T-helper 22 cell (primary cell): ENCODE measurements at places on chromosomes 6 and 20.
A peak's percentile ranks its signal among the peaks of the same experiment; 100 is the strongest.

DNA sequence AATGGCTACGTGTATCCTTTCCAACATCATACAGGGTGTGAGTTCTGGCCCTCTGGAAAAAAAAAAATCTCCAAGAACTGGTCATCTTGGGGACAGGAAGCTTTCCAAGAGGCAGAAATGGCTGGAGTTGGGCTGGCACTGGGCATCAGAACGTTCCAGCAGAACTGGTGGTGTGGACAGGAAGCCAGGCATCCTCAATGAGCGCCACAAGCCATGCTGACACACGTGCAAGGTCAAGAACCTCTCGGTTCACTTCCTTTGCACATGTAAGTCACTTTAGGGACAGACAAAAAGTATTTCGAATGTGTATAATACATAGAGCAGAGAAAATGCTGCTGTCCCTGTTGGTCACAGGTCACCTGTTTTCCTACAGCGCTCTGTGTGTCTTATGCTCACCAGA, 27.4 kb upstream of the RIN2 start:
- no peak for DNase-seq

- no peak for DNase-seq
Observed at GRCh38 chr20:20373091-20373571, 5.2 kb downstream of the INSM1 start.

- DNase-seq, result no peak
Observed at GRCh38 chr6:20802596-20802995, 268.3 kb downstream of the CDKAL1 start.

DNA sequence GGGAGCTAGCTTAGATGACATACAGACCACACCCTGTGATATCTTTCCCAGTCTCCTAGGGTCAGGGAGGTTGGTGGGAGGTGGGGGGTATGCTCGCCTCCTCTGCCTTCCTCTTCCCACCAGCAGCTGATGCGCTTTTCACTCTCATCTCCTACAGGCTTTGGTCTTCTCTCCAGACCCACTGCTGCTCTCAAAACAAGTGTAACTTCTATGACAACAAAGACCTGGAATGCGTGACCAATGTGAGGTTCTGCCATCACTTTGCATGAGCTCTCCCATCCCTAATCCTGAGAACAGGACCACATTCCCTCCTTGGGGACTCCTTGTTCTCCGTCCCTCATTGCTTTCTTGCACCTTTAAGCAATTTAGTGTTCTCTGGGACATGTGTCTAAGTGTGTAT, 2.7 kb downstream of the CTSA start:
- DNase-seq, result no peak

DNA sequence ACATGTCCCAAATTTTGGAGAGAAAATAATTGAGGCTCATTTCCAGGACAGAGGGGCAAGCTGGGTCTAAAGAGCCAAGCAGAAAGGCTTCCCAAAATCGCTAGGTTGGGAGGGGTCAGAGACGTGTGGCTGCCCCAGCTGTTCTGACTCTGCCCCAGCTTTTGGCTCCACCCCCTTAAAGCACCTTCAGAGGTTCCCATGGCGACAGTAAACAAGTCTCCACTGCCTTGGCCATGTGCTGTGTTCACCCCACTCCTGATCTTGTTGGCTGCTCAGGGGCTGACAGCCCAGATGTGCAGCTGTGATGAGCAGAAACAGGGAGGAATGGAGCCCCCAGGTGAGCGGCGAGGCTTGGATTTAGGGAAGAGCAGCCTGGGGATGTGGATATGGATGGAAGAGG, 72.8 kb upstream of the SPTLC3 start:
- DNase-seq, result no peak

DNA sequence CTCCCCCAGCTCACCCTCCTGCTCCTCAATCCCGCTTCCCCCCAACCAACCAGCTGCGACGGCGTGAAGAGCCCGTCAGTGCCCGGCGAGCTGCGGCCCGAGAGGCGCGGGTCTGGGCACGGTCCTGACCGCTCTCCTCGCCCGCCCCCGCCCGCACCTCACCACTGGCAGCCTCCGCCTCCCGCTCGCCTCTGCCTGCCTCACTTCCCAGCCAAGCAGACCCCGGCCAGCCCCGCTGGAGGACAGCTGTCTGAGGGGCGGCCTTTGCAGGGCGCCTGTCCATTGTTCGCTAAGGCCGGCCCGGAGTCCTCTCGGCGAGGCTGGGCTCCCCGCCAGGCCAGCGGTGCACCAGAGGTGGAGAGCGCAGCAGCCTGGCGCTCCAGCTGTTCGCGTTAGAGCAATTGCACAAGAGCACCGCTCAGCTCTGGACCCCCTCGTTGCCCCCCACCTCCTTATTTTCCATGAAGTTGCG, 1.3 kb downstream of the SOBP start:
- DNase-seq, result no peak

DNA sequence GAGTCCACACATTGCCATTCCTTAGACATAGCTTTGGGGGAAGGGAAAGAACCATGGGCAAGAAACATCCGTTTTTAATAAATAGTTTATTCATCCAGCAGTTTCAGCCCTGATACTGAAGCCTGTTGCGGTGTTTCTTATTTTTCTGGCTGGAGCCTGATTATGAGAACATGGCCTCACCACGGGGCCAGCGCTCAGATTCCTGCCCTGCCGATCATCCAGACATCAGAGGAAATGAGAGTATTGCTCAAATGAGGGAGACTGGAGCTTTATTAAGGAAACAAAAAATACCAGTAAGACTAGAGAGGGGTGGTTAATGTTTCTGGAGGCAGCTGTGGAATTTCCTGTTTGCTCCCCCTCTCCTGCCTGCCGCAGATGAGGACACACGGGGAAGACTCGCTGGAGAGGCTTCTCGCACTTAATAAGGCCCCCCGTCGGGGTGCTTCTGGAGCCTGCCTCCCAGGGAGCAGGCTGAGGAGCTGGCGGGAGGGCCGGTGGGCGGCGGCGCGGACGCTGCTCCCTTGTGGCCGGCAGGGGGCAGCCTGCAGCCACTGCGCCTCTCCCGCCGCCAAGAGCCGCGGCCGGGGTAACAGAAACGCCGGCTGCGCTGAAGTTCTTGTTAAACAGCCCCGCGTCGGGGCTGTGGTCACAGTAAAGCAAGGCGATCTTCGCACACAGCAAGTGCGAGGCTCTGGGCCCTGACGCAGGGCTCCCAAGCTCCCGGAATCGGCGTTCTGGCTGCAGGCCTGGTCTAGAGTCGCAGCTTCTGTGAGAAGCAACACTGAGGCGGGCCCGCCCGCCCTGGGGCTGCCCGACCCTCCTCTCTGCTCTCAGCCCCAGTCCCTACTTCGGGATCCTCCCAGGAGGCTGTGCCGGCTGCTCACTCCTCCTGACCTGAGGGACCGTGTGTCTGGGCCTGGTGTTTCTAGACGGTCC, 17.5 kb downstream of the LEMD2 start:
- DNase-seq, result peak; percentile 14

DNA sequence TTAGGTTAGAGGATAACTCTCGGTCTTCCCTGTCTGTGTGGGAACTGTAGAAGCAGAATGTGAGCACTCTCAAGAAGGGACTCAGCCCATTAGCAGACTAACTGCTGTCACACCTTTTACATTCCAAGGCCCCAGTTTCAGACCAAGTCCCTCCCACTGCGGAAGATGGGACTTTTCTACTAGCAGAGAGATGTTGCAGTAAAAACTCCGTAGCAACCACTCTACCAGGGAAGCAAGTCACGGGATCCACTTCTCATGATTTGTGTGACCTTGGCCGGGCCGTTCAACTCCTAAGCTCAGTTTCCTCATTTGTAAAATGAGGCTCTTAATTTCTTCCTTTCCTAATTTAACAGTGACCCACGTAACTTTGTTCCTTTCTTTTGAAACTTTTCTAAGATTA, 77.1 kb upstream of the SLC4A11 start:
- DNase-seq, result no peak

DNA sequence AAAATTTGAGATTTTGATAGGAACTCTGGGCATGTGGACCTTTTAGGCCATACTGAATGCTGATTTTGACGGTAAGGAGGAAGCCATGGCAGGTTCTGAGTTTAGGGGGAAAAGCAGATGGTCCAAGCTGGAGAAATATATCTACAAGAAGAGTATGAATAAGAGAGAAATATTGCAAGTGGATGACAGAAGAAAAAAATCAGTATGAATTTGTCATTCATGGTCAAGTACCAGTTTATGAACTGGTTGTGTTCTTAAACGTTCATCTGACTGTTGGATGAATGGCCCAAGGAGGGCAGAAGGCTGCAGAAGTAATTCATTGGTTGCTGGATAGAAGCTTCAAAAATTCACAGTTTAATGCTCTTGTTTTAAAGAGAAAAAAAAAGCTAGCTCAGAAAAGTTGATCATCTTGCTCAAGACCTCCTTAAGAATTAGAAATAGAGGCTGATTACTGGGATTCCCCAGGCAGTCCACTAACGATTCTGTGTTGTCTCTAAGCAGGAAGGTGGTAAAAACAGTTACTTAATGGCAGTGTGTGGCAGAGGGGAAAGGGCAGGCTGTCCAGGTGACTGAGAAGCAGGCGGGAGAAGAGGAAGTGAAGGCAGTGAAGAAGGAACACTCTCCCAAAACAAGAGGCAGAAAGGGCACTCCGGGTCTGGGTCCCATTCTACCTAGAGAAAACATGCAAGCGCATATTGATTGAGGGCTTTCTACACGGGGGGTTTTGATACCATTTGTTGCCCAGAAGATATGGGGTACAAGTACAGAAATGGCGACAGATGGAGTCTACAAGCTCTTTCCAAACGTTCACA, 2.0 kb upstream of the DUSP22 start:
- DNase-seq, result no peak

DNA sequence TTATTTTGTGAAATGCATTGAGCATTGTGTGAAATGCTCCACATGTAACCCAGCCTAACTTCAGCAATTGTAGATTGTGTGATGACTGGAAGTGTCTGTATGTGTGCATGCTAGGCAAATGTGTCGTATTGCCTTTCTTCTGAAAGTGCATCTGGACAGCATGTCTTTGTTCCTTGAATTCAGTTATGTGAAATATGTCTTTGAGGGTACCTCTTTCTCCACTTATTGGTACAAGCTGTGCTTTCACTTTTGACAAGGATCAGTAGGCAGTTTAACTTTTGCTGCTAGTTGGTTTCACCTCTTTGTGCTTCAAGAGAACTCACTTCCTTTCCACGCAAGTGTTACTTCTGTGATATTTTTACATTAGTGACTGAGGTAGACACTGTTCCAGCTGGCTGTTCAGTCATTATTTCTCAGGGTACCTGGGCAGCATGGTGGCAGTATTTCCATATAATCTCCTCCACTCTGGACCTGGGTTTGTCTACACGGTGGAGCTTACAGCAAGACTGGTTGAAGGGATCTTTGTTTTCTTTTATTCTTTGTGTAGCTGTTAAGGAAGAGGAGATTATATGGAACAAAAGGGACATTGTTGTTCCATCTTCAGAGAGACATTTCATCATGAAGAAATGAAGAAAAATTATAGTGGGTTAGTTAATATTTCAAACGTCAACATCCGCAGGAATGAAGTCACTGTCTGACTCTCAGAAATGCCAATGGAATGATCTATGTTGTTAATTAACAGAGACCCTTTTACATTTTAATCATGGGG, 175.4 kb downstream of the UTRN start:
- no peak for DNase-seq

GRCh38 chr6:53956068-53956711, 155.1 kb upstream of the MLIP start:
- DNase-seq, result no peak

- no peak for DNase-seq
Observed at GRCh38 chr6:146358431-146359046, 185.1 kb upstream of the RAB32 start.

DNA sequence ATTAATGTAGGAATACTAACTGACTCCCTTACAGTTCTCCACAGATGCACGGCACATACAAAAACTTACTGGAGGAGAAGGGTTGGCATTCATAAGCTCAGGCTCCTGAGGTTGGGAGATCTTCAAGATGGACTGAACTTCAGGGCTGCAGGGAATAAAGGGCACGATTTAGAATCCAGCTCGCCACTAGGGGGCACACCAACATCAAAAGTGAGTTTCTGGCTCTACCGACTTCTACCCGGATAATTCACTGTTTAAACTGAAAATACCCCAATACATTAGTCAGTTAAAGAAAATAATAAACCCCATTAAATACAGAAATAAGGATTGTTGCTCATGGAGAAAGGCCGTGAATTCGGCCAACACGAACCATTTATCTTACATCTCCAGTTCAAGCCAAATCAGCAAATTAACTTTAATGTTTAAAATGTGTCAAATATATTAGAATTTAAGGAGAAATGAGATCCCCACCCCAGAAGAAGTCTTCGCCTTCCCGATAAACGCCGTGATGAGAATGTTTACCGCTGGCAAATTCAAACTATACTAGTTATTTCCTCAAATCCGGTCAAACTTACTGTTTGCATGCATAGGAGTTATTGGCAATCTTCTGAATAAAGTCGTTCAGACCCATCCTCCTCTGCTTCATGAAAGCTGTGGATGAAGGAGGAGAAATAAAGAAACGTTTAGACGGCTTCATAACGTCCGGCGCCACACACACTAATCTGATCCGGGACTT, 121.7 kb upstream of the SLC2A12 start:
- peak; percentile 60 for DNase-seq

GRCh38 chr6:145116591-145117178, 618.6 kb downstream of the EPM2A start:
- no peak for DNase-seq

DNA sequence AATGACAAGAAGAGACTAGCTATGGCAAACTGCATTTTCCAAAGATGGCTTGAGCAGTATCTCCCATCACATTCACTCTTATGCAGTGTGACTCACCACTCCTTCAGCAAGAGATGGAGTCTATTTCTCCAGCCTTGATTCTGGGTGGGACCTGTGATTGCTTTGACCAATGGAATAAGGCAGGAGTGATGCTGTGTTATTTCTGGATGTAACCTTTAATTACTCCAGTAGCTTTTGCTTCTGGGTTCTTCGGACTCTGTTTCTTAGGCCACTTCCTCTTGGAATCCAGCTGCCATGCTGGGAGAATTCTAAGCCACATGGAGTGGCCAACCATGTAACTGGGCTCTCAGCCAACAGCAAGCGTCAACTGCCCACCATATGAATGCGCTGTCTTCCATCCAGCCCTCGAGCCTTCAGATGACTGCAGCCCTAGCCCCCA, 50.7 kb downstream of the TGM2 start:
- no peak for DNase-seq

DNA sequence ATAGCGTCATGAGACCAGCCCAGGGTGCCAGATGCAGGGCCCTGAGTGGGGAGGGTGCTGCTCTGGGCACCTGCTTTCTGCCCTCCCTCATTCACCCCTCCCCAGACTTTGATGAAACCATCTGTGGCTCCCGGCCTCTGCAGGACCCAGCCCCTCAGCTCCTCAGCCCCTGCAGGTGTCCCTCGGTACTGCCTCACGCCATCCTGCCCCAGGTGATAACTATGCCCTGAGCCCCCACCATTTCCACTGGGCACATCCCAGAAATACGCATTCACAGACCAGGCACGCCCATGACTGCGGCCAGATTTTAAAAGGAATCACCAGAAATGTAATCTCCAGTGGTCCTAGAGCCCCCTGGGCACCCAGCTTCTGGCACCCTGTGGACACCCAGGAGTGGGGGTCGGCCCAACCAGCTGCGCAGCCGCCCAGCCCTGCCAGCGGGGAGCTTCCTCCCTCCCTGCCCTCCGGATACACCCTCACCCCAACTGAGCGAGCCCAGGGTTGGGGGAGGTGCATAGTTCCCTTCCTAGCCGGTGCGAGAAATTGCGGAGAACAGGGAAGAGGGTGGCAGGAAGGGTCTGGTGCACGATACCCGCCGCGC, 615 bp upstream of the NTSR1 start:
- DNase-seq, result no peak

GRCh38 chr6:56771189-56771588, 128.5 kb upstream of the DST start:
- DNase-seq, result no peak

- no peak for DNase-seq
Observed at GRCh38 chr20:37713396-37713795, 19.6 kb downstream of the CTNNBL1 start.
